ENCODE measurements at places on chromosomes 11 and 22.

GRCh38 chr11:65852508-65853245 lies 5.3 kb downstream of the CFL1 start:
- DNase-seq, result no peak

DNA sequence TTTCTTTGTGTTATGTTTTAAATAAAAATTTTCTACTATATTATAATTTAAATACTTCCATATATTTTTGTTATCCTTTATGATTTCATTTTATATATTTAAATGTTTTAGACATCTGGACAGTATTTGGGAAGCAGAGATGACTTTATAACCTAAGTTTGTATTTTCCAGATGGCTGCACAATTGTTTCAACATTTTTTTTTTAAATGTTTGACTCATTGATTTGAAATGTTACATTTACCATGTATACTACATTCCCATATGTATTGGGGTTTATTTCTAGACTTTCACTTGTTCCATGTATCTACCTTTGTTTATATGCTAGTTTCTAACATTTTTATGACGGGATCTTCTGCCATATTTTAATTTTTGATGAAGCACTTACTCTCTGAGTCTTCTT lies 766.5 kb downstream of the METTL15 start:
- DNase-seq, result no peak

DNA sequence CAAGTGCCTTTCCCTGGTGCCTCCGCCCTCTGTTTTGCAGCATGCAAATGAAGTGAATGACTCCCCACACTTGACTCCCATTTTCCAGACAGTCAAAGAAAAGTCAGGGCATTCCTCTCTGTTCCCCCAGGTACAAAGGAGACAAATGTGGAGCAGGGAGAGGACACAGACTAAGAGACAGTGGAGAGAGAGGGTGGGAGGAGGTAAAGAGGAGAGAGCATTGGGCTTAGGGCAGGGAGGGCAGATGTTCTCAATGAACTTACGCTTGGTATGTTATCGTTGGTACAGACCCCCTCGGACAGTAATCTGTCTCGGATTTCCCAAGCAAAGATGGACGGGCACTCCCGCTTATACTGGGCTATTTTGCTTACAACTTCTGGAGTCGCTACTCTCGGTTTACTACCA lies 9.8 kb downstream of the PAX6 start:
- DNase-seq, result peak; percentile 58

DNA sequence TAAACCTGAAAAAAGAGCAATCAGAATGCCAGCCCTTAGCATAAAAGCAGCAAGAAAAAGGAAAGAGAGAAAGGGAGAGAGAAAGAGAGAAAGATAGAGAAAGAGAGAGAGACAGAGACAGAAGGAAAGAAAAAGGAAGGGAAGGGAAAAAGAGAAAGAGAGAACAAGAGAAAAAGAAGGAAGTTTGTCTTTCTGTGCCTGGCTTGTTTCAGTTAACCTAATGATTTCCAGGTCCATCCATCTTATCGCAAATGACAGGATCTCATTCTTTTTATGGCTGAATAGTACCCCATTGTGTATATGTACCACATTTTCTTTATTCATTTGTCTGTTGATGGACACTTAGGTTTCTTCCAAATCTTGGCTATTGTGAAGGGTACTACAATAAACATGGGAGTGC lies 230.8 kb downstream of the GUCY1A2 start:
- no peak for DNase-seq

- no peak for DNase-seq
Observed at GRCh38 chr11:29005401-29005980, 897.3 kb downstream of the METTL15 start.

GRCh38 chr11:116786966-116787365 lies 857 bp downstream of the ZPR1 start:
- DNase-seq, result no peak

DNA sequence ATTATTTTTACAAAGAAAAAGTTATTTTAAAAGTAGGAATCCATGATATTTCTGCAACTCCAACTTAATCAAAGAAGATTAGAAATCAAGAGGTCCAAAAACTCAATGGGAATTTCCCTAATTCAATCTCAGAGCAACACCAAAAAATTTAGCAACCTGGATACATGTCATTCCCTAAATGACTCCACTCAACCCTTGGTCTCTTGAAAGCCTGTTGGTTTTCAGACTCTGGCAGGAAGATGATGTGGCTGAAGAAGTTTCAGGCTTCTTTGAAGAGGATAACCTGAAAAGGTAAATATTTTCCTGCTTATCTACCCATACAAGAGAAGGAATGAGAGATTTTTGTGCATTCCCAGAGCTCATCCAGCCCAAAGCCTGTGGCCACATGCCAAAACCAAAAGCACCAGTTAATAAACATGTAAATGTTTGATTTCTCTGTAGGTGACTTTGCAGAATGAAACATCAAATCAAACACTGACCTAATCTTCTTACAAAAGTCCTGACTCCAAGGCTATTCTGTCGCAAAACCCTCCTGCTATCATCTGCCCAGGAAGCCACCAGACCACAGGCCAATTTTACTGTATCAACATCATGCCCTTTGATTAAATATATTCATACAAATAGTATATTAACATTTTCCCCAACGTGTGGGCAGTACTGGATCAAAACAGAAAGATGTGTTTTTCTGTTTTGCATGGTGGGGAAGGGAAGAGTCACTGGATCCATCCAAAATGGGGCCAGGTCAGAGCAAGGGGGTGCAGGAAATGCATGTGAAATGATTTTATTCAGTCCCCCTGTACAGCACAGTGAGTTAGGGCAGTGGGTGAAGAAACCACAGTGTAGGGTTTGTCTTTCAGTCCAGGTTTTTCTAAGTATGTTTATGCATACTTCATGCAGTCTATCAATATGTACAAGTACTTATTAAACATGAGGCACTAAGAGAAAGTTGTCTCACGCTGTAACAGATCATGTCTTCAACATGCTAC lies 38.8 kb downstream of the SMCO4 start:
- DNase-seq, result no peak

DNA sequence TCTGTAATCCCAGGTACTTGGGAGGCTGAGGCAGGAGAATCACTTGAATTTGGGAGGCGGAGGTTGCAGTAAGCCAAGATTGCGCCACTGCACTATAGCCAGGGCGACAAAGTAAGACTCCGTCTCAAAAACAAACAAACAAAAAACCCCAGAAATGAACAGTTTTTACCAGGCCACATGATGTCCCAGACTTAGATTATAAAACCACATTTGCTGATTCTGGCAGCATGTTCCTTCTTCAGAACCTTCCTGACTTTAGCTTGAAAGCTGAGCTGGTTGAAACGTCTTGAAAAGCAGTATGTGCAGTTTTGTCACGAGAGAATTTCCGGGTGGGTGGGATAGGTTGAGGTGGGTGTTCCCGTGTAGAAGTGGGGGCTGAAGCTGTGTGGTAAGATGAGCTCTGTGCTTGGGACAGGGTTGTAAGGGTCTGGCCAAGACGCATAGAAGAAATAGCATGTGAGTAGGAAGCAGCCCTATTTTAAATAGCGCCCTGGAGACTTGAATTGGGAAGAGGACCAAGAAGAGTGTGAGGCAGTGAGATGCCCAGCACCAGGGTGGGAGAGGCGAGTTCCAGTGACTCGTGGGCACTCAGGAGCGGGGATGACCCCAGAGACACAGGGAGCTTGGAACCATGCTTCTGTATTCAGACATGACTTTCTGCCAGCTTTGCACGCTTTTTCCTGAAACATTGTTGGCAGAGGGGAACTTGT lies 7.6 kb downstream of the AP2A2 start:
- DNase-seq, result no peak

DNA sequence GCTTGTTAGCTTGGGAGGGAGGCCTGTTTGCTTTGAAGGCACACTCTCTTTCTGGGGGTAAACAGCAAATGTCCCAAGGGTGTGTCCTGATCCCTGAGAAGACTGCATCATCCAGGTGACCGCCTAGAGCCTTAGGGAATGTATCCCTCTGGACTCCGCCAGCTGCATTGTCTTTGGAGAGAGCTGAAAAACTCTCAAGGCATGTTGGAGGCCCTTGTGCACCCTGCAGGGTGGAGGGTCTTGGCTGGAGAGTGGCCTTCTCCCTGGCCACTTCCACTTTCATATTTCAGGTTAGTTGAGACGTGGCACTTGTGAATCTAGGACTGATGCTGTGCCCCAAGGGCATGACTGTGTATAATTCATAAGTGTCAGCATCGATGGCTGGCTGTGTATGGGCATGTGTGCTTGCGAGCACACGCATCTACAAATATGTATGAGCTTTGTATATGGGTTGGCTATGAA lies 70.6 kb downstream of the ZBTB16 start:
- DNase-seq, result no peak

GRCh38 chr11:68327586-68328370 lies 15.4 kb downstream of the LRP5 start:
- DNase-seq, result no peak

- no peak for DNase-seq
Observed at GRCh38 chr22:35998748-35999147, 29.9 kb downstream of the RBFOX2 start.

DNA sequence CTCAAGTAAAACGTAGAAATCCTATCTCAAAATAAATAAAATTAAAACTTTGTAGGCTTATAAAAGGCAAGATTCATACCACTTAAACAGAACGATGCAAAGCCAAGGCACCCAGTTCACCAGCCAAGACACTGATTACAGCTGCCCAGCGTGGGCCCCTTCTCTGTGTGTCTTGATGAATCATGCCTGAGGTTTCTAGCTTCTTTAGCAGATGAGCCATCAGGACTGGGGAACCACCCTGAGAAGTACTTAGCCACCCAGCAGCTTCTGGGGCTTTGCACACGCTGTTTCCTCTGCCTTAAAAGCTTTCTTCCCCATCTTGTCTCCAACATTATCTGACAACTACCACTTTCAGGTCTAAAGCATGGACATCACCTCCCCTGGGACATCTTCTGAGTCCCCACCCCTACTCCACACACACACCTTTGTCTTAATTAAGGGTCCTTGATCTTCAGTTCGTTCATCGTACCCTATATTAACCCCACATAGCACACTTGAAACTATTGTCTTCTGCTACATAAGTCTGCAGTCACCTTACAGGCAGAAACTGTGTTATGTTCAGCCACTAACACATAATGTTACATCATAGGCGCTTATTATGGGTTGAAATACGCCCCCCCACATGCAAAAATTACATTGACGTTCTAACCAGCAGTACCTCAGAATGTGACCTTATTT lies 8.7 kb upstream of the LAYN start:
- no peak for DNase-seq

- no peak for DNase-seq
Observed at GRCh38 chr11:40178470-40178869, 1281.0 kb downstream of the LRRC4C start.

- no peak for DNase-seq
Observed at GRCh38 chr11:112279901-112280267, 19.2 kb upstream of the PLET1 start.

GRCh38 chr11:68682531-68682961 lies 1.8 kb upstream of the GAL start:
- no peak for DNase-seq

- no peak for DNase-seq
Observed at GRCh38 chr11:83823461-83824025, 537.4 kb upstream of the CCDC90B start.
